ENCODE measurements at places on chromosomes 13 and 19.

GRCh38 chr19:16886305-16886880 lies 2.4 kb upstream of the F2RL3 start:
- no peak for DNase-seq

DNA sequence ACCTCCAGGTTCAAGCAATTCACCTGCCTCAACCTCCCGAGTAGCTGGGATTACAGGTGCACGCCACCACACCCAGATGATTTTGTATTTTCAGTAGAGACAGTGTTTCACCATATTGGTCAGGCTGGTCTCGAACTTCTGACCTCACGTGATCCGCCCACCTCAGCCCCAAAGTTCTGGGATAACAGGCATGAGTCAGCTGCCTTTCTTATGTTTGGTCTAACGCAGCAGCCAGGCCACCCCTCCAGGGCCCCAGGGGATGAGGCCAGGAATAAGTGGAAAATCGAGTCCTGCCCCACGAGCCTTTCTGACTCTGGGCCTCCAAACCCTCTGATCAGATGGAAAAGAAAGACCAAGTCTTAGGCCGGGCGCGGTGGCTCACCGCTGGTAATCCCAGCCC lies 44.5 kb downstream of the CERS4 start:
- no peak for DNase-seq

DNA sequence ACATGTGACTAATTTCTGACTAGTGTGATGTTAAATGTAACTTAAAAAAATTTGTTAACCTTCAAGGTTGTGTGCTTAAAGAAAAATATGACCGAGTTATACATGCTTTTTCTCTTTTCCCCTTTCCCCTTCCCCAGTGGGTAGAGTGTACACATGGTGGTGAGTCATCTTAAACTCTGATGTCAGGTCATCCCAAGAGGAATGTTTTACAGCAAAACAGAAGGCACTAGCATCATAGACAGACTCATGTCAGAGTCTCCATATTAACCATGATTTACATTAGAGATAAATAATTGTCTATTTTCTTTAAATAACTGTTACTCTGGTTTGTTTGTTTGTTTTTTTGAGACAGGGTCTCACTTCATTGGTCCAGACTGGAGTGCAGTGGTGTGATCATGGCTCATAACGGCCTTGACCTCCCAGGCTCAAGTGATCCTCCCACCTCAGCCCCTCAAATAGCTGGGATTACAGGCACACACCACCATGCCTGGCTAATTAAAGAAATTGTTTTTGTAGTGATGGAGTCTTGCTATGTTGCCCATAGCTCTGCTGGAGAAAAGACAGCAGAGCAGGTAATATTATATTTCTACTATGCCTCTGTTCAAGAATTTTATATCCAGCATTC lies 160.4 kb upstream of the PCDH9 start:
- no peak for DNase-seq

- no peak for DNase-seq
Measured at GRCh38 chr13:99351772-99352171, 44.6 kb upstream of the GPR183 start.

DNA sequence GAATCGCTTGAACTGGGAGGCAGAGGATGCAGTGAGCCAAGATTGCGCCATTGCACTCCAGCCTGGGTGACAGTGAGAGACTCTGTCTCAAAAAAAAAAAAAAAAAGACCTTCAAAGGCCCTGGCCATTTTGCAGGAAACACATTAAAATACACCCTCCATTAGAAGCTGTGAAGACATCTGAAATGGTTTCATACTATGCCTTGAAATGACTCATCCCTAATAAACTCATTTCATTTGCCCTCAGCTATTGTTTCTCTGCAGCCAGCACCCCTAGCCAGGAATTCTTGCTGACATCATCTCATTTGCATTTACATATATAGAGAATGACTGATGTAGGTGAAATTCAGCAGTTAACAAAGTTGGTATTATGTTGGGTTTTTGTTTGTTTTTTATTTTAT lies 8.7 kb downstream of the EML2 start:
- no peak for DNase-seq

DNA sequence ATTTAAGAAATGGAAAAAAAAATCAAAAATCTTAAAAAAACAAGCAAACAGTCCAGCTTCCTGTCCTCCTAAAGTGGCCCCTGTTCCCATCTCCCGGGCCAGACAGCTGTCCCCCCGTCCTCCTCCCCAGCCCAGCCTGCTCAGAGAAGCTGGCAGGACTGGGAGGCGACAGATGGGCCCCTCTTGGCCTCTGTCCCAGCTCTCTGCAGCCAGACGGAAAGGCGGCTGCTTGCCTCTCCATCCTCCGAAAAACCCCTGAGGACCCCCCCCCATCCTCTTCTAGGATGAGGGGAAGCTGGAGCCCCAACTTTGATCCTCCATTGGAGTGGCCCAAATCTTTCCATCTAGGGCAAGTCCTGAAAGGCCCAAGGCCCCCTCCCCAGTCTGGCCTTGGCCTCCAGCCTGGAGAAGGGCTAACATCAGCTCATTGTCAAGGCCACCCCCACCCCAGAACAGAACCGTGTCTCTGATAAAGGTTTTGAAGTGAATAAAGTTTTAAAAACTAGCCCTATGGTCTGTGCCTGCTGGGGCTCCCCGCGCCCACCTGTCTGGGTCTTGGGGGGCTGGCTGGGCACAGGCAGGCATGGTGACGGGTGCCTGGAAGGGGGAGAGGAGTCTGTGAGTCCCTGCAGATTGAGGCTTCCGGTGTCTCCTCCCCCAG lies 3.8 kb downstream of the GADD45GIP1 start:
- DNase-seq, result no peak

DNA sequence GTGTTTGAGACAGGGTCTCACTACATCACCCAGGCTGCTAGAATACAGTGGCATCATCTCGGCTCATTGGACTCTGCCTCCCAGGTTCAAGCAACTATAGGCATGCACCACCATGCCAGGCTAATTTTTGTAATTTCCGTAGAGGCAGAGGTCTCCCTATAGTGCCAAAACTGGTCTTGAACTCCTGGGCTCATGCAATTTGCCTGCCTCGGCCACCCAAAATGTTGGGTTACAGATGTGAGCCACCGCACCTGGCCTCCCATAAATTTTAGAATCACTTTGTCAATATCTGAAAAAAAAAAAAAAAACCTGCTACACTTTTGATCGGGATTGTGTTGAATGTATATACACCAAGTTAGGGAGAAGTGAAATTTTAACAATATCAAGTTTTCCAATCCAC lies 11.9 kb upstream of the PLEKHF1 start:
- DNase-seq, result no peak

GRCh38 chr13:66926851-66927524 lies 303.1 kb downstream of the PCDH9 start:
- no peak for DNase-seq

GRCh38 chr19:45645631-45646344 lies 6.6 kb upstream of the EML2 start:
- peak; percentile 52 for DNase-seq

DNA sequence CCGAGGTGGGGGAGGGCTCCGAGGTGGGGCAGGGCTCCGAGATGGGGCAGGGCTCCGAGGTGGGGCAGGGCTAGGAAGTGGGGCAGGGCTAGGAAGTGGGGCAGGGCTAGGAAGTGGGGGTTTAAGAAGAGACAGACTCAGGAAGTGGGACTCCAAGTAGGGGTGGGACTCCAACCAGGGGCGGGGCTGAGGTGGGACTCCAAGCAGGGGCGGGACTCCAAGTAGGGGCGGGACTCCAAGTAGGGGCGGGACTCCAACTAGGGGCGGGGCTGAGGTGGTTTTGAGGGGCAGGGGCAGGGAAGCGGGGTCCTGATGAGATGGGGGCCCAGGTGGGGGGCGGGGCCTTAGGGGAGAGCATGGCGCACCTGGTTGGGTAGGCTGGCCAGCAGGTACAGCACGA lies 13.6 kb downstream of the CFD start:
- DNase-seq, result peak; percentile 51

DNA sequence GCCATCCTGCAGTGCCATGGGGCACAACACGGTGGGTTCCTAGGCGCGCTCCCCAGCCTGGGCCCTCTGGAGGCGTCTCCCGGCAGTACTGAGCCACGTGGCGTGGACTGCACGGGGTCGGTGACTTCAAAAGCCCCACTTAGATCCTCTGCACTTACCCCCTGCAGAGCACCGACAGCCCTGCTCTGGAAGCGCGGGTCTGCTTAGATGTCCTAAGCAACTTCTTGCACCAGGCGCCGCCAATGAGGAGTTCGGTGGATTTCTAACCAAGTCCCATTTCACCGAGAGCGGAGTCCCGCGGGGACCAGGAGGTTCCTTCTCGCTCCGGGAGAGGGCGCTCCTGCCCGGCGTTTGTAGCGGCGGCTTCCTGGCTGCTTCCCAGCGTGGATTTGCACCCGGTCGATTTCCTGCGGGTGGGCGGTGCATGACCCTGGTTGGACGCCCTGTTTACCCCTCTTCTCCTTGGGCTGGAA lies 25.2 kb upstream of the ZNF845 start:
- DNase-seq, result no peak

GRCh38 chr13:78826312-78826711 lies 167.4 kb upstream of the OBI1 start:
- no peak for DNase-seq

DNA sequence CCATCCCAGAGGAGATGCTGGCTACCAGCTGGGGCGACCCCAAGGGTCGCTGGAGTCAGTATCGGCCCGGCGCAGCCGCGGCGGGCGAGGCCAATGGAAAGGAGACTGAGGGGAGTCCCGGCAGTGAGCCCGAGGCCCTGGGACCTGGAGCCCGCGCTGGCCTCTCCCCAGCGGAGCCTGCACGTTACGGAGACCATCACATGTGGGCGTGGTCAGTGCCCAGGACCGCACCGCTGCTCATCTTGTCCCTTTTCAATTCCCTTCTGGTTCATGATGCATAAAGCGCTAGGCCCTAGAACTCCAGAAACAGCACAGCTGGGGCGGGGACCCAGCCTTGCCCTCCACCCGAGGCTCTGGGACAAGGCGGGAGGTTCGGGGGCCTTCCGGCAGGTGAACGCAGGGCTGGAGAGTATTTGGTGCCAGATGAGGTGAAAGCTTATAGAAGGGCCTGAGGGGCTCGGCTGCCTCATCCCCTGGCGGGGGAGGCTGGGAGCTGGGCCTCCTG lies 8.0 kb downstream of the C19orf25 start:
- DNase-seq, result no peak

GRCh38 chr13:84563611-84564010 lies 681.3 kb upstream of the SLITRK1 start:
- no peak for DNase-seq

- DNase-seq, result no peak
Measured at GRCh38 chr19:51163257-51163656, 21.2 kb downstream of the SIGLEC7 start.
